Stimulated activated CD8-positive, alpha-beta memory T cell treated with anti-CD3 and anti-CD28 coated beads, Interleukin-15, amount 100 ng/mL, for 1 hour (primary cell): ENCODE measurements at places on chromosomes 3 and 15.

GRCh38 chr3:186299327-186299726 is 62.7 kb downstream of the DGKG start:
- DNase-seq = no peak

- DNase-seq = no peak
Measured at GRCh38 chr3:170352936-170353335, 4.6 kb upstream of the SKIL start.

- no peak for DNase-seq
Measured at GRCh38 chr3:144482876-144483275, 511.3 kb downstream of the DIPK2A start.

- DNase-seq = no peak
Measured at GRCh38 chr15:31385736-31386135, 59.1 kb downstream of the KLF13 start.

GRCh38 chr3:37984596-37984995 is 6.0 kb upstream of the VILL start:
- DNase-seq = no peak

DNA sequence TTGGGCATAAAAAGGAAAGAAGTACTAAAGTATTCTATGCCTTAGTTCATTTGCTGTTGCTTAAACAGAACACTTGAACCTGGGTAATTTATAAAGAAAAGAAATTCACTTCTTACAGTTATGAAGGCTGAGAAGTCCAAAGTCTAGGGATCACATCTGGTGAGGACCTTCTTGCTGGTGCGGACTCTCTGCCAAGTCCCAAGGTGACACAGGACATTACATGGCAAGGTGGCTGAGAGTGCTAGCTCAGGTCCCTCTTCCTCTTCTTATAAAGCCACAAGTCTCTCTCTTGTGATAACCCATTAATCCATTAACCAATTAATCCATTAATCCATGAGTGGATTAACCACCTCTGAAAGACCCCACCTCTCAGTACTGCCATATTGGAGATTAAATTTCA is 3.1 kb upstream of the ZBTB38 start:
- DNase-seq = no peak

DNA sequence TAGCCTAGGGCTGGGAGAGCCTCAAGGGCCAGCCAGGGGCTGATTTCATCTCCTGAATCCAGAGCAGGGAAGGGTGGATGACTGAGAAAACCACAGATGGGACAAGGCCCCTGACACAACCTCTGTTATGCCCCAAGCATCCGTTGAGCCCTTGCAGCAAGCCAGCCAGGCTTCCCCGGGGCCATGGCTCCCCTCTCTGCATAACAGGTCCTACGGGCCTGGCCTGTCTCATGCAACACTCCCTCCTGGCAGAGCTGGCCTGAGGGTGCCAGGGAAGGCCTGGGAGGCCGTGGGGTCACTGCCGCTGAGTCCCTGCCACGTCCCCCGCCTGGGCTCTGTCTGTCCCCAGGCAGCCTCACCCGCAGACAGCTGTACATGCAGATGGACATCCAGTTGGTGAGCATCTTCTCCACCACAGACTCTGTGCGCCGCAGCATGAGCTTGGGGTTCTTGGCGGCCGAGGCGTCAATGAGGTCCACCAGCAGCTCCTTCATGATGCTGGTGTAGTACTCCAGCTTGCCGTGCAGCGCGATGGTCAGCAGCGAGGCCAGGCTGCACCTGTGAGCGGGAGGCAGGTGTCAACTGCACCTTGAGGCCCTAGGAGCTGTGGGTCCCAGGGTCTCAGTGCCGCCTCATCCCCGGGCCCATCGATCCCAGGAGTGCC is 22.1 kb downstream of the H1-8 start:
- DNase-seq = no peak

GRCh38 chr15:74826364-74826819 is at the start of gene CPLX3:
CPLX3 (plus strand) TSS chr15:74826627; CDS start chr15:74826704, 77 bp downstream.
- DNase-seq = no peak

- DNase-seq = no peak
Measured at GRCh38 chr15:80308002-80308401, 56.0 kb upstream of the CTXND1 start.

DNA sequence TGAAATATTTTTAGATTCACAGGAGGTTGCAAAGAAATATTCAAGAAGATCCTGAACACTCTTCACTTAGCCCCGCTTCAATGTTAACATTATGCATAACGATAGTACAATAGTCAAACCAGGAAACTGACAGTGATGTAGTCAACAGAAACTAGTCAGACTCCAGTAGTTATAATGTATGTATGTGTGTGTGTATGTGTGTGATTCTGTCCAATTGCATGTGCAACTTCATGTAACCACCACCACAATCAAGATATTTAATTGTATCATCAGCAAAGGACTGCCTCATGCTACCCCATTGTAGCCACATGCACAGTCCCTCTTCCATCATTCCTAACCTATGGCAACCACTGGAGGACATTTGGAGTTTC is 77.9 kb downstream of the APBA2 start:
- no peak for DNase-seq

DNA sequence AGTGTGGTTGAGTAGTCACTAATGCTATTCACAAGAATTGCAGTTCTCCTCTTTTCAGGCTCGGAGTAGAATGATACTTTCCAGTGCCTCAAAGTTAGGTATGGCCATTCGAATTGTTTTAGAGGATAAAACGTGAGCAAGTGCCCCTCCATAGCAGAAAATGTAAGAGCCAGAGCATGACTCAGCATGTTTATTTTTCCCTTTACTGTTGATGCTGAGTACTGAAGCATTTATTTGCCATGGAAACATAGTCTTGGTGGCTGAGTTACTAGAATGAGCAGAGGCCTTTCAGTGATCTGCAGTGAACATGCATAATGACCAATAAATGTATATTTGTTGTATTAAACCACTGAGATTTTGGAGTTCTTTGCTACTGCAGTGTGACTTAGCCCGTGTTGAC is 540.6 kb downstream of the NLGN1 start:
- no peak for DNase-seq

DNA sequence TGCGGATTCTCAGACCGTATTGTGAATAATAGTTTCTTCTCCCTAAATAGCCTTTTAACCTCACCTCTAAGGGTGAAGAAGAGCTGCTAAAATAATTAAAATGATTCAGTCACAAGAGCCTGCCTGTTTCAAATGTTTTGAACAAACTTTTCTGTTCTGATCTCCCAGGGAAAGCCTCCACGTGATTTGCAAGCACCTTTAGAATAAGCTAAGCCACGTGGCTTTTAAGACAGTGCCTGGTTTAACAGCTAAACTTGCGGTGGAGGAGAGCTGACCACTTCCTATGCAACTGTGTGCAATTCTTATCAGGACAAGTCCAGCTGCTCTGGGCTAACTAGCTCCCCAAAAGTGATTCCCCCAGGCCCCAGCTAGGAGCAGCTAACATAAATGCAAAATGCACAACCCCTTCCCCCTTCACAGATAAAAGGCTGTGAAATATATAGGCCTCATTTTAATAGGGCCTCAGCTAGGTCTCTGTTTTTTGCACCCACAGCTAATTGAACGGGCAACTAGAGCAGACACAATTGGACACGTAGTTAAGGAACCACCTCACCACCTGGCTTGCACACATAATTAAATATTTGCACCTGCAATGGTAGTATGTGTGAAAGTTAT is 401.2 kb upstream of the NR2F2 start:
- DNase-seq = no peak

GRCh38 chr3:128435058-128435457 is 31.6 kb downstream of the DNAJB8 start:
- DNase-seq = no peak

GRCh38 chr3:78277801-78278200 is 1237.9 kb downstream of the ROBO2 start:
- no peak for DNase-seq
